ENCODE measurements at places on chromosomes 7 and 10.
A peak's percentile ranks its signal among the peaks of the same experiment; 100 is the strongest.

DNA sequence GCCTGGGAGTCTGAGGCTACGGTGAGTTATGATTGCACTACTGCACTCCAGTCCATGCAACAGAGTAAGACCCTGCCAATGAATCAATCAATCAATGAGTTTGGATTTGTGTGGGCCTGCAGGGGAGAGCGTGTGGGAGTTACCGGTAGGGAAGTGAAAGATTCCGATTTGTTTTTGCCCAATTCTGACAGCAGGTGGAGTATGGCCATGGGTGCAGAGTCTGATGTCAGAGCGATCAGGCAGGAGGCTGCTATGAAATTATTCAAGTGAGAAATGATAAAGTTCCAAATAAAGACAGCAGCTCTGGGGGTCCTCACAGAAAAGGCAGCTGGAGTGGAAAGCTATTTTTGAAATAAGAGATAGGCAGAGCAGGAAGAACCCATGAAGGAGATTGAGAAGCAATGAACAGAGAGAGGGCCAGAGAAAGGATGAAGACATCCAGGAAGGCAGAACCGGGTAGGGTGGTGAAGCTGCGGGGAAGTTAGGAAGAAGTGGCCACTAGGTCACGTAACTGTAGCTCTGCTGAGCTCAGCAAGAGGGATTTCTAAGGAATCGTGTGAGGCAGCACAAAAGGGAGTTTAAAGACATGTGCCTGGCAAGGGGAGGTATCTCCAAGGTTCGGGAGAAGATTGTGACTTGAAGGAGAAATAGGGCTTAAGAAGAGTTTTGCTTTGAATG is 93.7 kb upstream of the NMT2 start:
- DNase-seq = peak; percentile 67

- no peak for DNase-seq
These were observed 64.9 kb downstream of the GPR37 start for GRCh38 chr7:124700655-124701054.

DNA sequence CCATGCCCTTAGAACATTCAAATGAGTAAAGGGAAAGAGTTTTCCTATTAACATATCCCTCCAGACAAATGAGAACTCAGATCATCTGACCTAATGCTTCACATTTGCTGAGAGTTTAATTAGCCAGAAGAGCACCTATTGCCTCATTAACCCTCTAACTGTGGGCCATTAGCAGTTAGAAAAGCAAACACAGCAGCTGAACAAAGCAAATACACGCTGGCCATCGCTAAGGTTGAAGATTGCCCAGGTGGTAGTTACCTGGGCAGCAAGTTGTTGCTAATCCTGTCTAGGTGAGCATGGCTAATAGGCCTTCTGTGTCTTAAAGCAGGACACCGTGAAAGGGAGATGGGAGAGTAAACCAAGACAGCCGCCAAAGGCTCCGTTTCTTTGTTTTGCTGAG is 49.9 kb upstream of the UCN3 start:
- no peak for DNase-seq

DNA sequence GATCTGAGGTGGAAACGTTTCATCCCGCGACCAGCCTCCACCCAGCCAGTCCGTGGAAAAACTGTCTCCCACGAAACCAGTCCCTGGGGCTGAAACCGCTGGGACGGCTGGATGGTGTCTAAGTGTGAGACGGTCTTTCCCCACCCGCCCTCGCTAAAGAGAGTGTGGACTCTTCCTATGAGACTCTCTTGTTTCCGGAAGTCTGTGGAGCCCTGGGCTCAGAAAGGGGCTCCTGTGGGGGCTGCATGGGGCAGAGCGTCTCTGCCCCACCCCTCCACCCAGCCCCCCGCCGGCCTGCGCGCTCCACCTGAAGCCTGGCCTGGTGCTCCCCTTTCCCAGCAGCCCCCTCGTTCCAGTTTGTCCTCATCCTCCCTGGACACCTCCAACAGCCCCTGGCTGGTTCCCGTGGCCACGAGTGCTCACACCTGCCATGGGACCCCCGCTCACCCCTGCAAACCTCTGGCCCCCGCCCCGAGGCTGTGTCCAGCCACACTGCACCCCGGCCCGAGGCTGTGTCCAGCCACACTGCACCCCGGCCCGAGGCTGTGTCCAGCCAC is 28.7 kb downstream of the CFAP46 start:
- DNase-seq = no peak

GRCh38 chr10:19325581-19325980 is 277.0 kb downstream of the MALRD1 start:
- DNase-seq = peak; percentile 31

DNA sequence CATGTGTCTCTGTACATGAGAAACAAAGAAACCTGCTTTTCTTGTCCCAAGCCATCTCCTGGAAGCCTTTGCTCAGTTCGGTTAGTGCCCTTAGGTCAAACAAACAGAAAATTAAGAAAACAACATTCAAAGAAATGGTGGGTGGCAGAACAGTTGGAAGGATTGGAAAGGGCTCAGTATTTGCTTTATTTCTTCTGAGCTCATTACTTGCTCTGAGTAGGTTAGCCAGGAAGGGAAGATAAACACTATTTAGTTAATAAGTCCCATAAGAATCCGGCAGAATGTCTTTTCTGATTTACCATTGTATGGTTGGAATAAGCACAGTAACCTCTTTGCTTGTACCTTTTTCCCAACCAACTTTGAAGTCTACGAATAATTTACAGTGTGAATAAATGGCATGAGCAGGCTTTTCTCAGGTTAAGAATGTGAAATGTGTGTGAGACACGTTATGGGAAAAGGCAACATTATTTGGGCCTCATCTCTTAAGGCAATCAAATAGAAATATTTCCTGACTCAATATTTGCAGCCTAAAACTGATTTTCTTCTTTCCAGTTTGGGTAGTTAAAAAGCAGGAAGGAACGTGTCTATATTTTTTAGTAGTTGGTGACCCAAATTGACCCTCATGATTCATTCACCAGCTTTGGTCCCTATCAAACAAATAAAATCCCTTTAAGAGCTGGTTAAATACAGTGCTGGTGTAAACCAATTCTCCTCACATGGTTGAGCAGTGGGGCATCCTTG is 158.5 kb downstream of the DKK1 start:
- DNase-seq = no peak

GRCh38 chr7:96792115-96792514 is 82.5 kb upstream of the SEM1 start:
- no peak for DNase-seq

DNA sequence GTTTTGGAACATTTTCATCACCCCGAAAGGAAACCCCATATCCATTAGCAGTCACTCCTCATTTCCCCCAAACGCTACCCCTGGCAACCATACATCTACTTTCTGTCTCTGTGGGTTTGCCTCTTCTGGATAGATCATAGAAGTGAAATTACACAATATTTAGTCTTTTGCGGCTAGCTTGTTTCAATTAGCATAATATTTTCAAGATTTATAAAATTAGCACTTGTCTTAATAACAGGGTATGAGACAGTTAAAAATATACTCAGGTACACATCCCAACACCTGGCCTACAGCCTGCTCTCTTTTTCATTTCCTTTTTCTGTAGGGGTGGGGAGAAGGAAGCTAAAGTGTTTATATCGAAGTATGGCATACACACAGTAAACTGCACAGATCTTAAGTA is 81.4 kb upstream of the LRGUK start:
- no peak for DNase-seq

- DNase-seq = no peak
These were observed 246.7 kb upstream of the TPK1 start for GRCh38 chr7:145082366-145083161.

DNA sequence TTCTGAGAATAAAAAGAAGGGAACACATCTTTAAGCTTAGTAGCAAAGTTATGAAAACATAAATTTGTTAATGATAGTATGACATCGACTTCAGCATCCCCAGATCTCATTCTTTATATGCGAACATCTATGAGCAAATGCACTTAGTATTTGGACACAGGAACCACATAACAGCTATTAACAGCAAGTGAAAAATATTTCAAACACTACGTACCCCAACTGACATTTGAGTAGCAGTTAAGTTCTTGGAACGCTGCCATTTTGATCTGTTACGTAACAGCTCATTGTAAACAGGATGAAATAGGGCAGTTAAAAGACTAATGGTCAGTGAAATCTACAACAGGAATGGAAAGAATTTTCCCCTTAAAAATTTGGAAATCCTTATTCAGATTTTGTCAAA is 428.9 kb downstream of the TNS3 start:
- peak; percentile 95 for DNase-seq

- no peak for DNase-seq
These were observed 134.4 kb upstream of the CDK1 start for GRCh38 chr10:60643874-60644273.

GRCh38 chr7:149727053-149727898 is 46.1 kb downstream of the ZNF467 start:
- no peak for DNase-seq

DNA sequence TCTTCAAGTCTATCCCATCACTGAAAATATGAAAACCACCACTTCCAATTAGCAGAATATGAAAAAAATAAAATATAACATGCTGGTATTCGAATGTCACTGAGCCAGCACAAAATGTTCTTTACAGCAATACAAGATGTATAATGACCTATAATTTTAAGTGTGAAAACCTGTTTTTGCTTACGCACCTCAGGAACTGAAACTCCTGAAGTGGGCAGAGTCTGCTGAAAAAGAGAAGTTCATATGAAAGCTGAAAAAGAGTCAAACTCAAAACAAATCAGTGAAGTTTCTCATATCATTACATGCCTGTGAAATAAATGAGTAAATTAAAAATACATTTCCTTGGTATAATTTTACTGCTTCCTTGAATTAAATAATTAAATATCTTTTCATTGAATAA is 272.5 kb downstream of the DGKB start:
- no peak for DNase-seq

Measured in cardiac fibroblast (primary cell).